Stimulated activated CD4-positive, alpha-beta T cell treated with anti-CD3 and anti-CD28 coated beads, Interleukin-12 subunit alpha, Interleukin-12 subunit beta, amount 100 ng/mL, for 4 hours (primary cell): ENCODE measurements at places on chromosomes 12 and 14.

DNA sequence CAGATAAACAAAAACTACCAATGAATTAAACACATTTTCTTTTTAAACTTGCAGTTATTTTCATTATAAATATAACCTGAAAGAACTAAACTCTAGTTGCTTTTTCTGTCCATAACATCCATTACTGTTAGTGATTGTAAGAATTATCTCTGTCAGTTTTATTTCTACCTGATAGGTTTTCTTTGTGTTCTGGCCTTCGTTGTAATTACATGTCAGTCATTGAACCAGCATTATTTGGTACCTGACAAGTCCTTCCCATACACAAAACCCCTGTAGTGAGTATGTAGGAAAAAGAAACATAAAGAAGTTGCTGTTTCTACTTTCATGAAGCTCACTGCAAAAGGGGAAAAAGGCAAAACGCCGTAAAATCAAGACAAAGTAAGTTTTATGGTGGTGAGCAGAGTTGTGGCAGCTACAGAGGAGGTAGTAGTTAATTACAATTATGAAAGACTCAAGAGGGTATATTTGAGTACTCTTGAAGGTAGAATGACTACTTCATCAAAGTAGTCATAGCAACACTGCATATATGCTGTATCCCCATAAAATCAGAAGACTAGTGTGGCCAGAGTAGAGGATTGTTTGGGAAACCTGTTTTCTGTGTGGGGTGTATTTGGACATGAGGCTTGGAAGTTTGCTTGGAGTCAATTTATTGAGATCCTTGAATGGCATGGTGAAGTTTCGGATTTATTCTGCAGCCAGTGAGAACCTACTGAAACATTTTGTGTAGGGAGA is 102.8 kb downstream of the SLC5A8 start:
- DNase-seq, result no peak

- DNase-seq, result no peak
These were observed 103.8 kb downstream of the EGLN3 start for GRCh38 chr14:33847066-33847465.

DNA sequence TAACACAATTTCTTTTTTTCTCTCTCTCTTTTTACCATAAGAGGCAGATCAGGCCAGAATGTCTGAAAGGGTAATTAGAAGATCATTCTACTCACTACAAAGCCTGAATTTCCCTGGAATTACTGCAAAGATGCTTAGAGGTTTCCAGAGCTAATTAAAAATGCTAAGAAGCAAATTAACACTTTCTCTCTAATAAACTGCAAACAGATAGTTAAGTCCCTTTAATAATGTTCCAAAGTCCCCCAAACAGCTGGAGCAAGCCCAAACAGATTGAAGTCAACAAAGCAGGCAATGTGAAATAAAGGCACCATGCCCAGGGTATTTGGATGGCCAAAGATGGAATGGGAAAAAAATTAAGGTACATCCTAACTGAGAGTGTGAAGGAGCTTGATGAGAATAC is 208.8 kb upstream of the LRFN5 start:
- DNase-seq, result no peak

GRCh38 chr14:32047791-32048190 is 29.3 kb upstream of the ARHGAP5 start:
- DNase-seq, result no peak

DNA sequence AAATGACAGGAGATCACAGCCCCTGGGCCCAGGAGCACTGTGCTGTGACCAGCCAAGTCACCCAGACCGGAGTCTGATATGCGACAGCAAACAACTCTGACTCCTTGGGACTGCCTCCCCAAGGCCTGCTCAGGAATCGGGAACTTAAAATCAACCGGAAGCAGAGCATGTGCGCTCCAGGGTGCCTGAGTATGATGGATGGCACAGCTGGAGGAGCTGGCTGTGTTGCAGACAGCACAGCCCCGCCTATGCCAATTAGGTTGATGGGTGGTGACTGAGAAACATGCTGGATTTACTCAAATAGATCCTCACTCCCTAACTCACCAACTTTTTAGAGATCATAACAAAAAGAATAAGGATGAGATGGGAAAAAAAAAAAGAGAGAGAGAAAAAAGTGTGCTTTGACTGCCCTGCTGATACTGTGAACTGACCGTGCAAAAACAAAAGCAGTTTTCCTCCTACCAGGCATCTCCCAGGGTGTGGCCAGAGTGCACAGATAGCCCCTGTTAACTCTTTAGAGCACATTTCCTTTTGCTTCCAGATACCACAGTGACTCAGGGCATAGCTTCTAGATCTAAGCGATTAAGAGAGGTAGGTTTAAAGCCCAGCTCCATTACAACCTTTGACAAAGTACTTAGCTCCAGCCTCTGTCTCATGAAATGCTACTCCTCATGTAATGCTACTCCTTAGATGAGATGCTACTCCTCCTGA is 27.4 kb upstream of the STON2 start:
- no peak for DNase-seq

GRCh38 chr12:55695349-55695748 is 12.4 kb downstream of the ITGA7 start:
- DNase-seq, result no peak

GRCh38 chr14:93729993-93730392 is 58.3 kb downstream of the PRIMA1 start:
- DNase-seq, result no peak

- DNase-seq, result no peak
These were observed 149.9 kb downstream of the PTPN11 start for GRCh38 chr12:112568641-112569040.

- DNase-seq, result peak; percentile 7
These were observed 843 bp upstream of the NUAK1 start for GRCh38 chr12:106139422-106140171.

DNA sequence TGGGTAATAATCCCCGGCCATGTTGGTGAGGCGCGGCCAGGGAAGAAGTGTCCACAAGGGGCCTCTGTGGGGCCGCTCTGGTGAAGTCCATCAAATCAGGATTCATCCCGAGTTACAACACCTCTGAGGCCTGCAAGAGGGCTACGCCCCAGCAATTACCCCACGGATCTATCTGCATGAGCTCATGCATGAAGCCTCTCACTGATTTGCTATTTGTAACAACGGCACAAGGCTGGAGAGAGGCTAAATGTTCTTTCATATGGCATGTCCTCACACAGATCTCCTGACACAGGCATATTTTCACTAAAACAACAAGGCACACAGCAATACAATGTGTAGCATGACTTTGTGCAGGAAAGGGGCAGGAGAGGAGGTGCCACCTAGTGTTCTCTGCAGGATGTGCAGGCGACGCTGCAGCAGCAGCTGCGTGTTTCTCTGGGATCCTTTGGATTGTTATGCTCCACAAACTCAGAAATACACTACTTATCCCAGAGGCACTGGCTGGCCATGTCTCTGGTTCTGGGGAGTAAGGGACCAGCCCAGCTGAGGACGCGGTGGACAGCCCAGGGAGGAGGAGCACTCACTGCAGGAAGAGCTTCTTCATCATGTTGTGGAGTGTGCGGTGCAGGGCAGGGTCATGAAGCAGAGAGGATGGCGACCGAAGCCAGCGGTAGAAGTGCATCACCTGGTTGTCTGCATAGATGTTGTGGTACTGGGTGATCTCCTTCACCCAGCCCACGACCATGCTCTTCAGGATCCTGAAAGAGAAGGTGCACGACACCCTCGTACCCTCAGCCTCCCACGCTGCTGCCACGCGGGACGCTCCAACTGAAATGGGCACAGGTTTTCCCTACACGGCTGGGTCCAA is 20.2 kb downstream of the P2RX2 start:
- DNase-seq, result no peak

DNA sequence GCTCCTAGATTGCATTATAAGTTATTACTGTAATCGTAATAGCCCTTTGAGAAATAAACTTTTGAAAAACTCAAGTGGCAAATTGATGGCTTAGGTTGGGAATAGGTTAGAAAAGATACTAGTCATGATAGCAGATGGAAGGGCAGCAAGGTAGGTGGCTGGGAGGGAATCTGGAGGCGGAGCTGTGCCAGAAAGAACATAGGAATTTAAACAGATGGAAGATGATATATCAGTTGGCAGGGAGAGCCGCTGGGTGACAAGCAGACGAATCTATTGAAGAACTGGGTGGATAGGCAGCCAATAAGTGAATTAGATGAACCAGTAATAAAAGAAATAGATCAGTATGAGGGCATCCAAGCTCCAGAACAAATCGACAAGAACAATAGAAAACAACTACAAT is 142.1 kb downstream of the CNTN1 start:
- DNase-seq, result no peak
